Esophagus muscularis mucosa (tissue), 4 donors: ENCODE measurements at places on chromosomes 7 and 10. TPM values are rescaled to one million over a fixed set of nuclear protein-coding genes. Genes with fewer than 3 reads are reported as not detected.

VENTX gene
- 2.5 TPM for total RNA-seq

CABCOCO1 gene
- 1.5 TPM for total RNA-seq

- no peak overlapping the region for H3K4me3 ChIP-seq
- no peaks in the 10 kb centered on the region for H3K27me3 ChIP-seq
- H3K27ac ChIP-seq: no peak overlapping the region
- H3K4me1 ChIP-seq: peaks cover 26% of the 10 kb centered on the region
- no peak for DNase-seq
Measured at GRCh38 chr7:155728116-155728515, 83.7 kb downstream of the RBM33 start.

SLIT1 gene
- total RNA-seq: 0.29 TPM

DNA sequence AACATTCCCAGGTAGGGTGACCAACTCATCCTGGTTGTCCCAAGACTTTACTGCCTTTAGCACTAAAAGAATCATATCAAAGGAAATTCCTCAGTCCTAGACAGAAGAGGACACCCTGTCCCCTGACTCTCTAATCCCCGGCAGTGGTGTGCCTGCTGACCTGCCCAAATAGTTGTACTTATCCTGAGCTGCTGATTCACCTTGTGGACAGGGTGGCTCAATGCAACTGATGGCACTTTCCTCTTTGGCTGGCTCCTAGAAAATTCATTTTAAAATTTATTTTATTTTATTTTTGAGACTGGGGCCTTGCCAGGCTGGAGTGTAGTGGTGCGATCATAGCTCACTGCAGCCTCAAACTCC is 111.7 kb downstream of the JCAD start:
- no peaks in the 10 kb centered on the region for H3K27me3 ChIP-seq
- no peak for DNase-seq
- peak overlapping the region; percentile 85 for H3K27ac ChIP-seq

NEUROD6 gene
- total RNA-seq: not detected

GRCh38 chr10:113335592-113335991 is 217.3 kb upstream of the HABP2 start:
- H3K36me3 ChIP-seq: no peaks in the 10 kb centered on the region
- no peaks in the 10 kb centered on the region for H3K4me1 ChIP-seq
- H3K27ac ChIP-seq: no peak overlapping the region

NPSR1 gene
- total RNA-seq: not detected

GDF2 gene
- total RNA-seq: not detected

- no peak overlapping the region for H3K27ac ChIP-seq
- H3K27me3 ChIP-seq: no peaks in the 10 kb centered on the region
Measured at GRCh38 chr10:123557366-123558108, 108.6 kb upstream of the GPR26 start.

DNA sequence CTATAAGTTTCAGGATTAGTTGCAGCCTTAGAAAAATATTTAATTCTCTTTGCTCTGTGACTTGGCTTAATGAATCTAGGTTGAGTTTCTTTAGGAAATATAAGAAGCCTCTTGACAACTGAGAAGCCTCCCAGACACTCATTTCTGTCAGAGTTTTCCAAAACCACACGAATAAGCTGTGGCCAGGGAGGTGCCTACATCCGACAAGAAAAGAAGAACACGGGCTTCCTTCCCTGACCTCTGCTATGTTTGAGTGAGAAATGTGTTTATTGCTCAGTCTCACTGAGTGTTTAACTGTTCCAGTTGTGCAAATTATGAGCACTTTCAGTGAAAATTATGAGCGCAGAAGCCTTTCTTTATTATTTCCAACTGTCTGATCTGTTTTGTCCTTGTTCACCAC is 105.0 kb downstream of the TRIL start:
- DNase-seq: no peak
- peaks cover 5% of the 10 kb centered on the region for H3K4me1 ChIP-seq
- no peaks in the 10 kb centered on the region for H3K27me3 ChIP-seq
- H3K27ac ChIP-seq: no peak overlapping the region
- no peak overlapping the region for H3K4me3 ChIP-seq
- H3K36me3 ChIP-seq: no peaks in the 10 kb centered on the region

GRCh38 chr7:114966156-114966555 is 44.3 kb downstream of the MDFIC start:
- H3K27ac ChIP-seq: no peak overlapping the region
- no peaks in the 10 kb centered on the region for H3K27me3 ChIP-seq
- H3K4me3 ChIP-seq: no peak overlapping the region
- H3K4me1 ChIP-seq: peaks cover 7% of the 10 kb centered on the region
- H3K36me3 ChIP-seq: no peaks in the 10 kb centered on the region

HECW1 gene
- 0.99 TPM for total RNA-seq

GRCh38 chr10:36236341-36236740 is 594.2 kb upstream of the FZD8 start:
- DNase-seq: no peak
- no peaks in the 10 kb centered on the region for H3K36me3 ChIP-seq
- H3K4me3 ChIP-seq: no peak overlapping the region

- no peak for DNase-seq
- H3K27ac ChIP-seq: no peak overlapping the region
- no peaks in the 10 kb centered on the region for H3K36me3 ChIP-seq
Measured at GRCh38 chr10:121112579-121113384, 261.6 kb downstream of the WDR11 start.
